Endothelial cell of umbilical vein (primary cell): ENCODE measurements at places on chromosomes 2 and 18. TPM values are rescaled to one million over a fixed set of nuclear protein-coding genes. Genes with fewer than 3 reads are reported as not detected.

DNA sequence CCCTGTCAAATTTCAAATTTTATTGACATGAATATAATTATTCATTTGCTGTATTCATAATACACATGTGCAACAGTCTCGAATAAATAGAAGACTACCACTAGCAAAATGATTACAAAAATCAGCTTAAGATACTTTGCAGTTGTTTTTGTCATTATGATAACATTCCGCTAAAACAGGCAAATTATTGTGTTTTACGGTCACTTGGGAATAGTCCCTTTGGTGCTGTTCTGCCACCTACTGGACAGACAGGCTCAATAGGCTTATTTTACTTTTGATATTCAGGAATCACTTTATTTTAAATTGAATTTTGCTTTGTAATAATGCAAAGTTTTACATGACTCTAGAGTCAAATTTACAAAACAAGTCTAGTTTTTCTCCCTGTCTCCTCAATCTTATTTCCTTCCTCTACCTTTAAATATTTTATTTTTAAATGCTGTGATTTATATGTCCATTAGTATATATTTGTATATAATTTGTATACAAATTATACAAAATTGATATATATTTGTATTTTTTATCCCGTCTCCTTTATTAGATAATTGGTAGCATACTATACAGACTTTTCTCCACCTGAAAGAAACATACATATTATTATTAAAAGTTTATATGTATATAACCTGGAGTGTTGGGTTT, 456.3 kb downstream of the DLGAP1 start:
- H3K27ac ChIP-seq = no peak overlapping the region
- H3K36me3 ChIP-seq = no peaks in the 10 kb centered on the region
- no peak overlapping the region for H3K4me3 ChIP-seq
- no peaks in the 10 kb centered on the region for H3K27me3 ChIP-seq
- peaks cover 4% of the 10 kb centered on the region for H3K4me1 ChIP-seq

GRCh38 chr2:61647044-61647443, 108.9 kb upstream of the XPO1 start:
- H3K36me3 ChIP-seq = no peaks in the 10 kb centered on the region
- no peaks in the 10 kb centered on the region for H3K27me3 ChIP-seq

CHRND gene
- total RNA-seq = not detected in 2 replicates

SCN3A gene
- total RNA-seq = not detected in 2 replicates

DNA sequence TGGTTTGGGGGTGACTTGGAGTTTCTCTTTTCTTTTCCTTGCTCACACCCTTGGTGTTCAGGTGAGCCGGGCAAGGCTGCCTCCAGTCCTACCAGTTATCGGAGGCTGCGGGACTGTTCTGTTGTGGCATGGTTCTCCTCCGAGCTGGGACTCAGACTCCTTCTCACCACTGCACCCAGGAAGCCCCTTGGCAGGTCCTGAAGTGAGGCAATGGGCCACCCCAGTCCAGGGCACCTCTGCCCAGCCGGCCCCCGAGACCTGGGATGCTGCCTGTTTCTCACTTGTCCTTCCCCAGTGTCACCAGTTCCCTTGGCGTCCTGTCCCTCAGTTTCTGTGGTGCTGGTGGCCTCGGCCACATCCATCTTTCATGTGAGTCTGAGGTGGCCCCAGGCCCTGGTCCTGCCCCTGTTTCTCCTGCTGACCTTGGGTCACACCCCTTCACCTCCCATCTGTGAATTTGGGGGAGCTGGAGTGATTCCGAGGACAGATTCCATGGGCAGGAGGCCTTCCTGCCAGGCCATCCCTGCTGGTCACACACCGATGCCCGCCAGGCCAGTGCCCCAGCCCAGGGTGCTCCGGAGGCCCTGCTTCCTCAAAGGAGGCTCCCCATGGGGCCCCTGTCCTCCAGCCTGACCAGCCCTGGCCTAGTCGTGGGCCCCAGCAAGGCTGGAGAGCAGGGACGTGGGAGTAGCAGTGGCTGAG, 6.6 kb upstream of the KLHL30 start:
- no peaks in the 10 kb centered on the region for H3K36me3 ChIP-seq
- no peak overlapping the region for H3K4me3 ChIP-seq
- no peak overlapping the region for H3K27ac ChIP-seq
- DNase-seq = no peak
- H3K4me1 ChIP-seq = no peaks in the 10 kb centered on the region
